ENCODE measurements at places on chromosomes 7 and 10.

DNA sequence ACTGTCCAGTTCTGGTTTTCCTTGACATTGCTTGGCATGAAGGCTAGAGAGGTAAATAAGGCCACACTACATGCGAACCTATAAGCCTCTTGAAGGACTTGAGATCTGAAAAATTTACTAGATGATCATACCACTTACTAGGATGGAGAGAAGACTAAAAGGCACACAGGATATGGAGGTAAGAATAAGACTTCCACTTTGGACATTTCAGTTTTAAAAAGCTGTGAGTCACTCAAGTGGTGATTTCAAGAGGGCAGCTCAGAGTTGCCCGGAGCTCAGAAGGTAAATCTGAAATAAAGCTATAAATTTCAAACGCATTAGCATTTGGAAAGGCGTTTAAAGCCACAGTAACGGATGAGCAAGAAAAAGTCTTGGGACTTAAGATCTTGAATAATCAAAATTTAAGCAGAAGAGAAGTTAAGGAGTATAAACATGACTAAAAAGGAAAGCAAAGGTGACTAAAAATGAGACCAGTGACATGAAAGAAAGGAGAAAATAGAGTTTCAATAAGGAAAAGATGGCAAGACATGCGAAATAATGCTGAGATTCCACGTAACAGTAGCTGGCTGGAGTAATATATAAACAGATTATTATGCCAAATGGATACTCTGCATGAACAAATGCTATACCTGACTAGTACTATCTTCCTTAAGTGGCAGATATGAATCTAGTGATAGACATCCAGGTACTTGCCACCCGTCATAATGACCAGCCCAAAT lies 68.3 kb downstream of the SNX13 start:
- no peak for DNase-seq

- no peak for DNase-seq
Observed at GRCh38 chr7:18762189-18762588, 266.6 kb downstream of the HDAC9 start.

- peak; percentile 3 for DNase-seq
Observed at GRCh38 chr7:38881947-38882684, 26.9 kb downstream of the VPS41 start.

DNA sequence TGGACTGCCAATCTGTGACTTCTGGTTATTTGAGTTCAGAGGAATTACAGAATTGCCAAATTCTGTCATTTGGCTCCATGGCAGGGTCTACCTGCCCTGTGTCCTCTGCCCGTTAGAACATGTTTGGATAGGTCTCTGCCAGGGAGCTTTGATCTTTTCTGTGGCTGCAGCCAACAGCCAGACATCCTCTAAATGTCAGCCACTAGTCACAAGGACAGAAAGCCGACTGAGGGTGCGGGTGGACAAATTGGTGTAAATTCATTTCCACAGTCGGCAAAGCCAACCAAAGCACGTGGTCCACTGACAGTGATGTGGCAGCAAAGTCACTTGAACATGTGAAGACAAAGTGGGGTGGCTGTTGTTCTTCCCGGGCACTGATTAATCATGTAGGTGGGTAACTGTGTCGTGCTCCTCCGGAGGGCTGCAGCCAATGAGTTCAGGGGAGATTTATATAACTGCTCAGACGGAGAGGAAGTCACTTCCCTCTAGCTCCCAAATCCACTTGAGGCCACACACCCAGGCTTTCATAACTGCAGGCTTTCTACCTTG lies 26.7 kb upstream of the CAMK1D start:
- no peak for DNase-seq

GRCh38 chr7:5217851-5218331 lies 27.9 kb downstream of the WIPI2 start:
- no peak for DNase-seq

DNA sequence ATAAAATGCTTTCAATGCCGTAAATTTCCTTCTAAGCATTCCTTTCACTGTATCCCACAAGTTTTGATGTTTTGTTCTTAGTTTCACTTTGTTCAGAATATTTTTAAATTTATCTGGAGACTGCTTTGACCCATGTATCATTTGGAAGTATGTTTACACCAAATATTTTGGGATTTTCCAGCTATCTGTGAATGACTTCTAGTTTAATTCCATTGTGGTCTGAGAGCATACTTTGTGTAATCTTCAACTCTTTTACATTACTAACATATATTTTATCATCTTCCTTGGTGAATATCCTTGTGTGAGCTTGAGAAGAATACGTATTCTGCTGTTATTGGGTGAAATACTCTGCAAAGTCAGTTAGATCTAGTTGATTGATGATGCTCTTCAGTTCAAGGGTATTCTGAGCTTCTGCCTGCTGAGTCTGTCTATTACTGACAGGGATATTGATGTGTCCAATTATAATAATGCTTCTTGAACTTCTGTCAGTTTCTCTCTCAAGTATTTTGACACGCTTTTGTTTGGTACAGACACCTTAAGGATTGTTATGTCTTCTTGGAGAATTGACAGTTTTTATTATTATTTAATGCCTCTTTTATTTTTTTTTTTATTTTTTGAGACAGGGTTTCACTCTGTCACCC lies 31.6 kb downstream of the MKLN1 start:
- DNase-seq = no peak

GRCh38 chr10:71127773-71128172 lies 84.6 kb upstream of the UNC5B start:
- DNase-seq = no peak

DNA sequence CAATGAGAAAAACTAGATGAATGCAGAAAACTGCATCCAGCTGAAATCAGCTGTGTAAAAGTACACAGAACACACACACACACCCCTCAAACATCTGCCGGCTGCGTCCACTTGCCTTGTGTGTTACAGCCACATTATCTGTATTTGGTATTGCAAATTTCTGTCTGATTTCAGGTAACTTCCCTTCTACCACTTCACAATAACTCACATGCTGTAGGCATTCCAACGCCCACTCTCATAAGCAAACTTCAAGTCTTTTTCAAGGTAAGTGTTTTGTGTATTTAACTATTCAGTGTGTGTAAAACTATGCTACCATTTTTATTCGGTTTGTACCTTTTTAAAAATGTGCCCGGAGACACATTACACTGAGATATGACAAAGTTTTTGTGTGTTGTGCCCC lies 594.2 kb downstream of the SORCS1 start:
- DNase-seq = no peak

DNA sequence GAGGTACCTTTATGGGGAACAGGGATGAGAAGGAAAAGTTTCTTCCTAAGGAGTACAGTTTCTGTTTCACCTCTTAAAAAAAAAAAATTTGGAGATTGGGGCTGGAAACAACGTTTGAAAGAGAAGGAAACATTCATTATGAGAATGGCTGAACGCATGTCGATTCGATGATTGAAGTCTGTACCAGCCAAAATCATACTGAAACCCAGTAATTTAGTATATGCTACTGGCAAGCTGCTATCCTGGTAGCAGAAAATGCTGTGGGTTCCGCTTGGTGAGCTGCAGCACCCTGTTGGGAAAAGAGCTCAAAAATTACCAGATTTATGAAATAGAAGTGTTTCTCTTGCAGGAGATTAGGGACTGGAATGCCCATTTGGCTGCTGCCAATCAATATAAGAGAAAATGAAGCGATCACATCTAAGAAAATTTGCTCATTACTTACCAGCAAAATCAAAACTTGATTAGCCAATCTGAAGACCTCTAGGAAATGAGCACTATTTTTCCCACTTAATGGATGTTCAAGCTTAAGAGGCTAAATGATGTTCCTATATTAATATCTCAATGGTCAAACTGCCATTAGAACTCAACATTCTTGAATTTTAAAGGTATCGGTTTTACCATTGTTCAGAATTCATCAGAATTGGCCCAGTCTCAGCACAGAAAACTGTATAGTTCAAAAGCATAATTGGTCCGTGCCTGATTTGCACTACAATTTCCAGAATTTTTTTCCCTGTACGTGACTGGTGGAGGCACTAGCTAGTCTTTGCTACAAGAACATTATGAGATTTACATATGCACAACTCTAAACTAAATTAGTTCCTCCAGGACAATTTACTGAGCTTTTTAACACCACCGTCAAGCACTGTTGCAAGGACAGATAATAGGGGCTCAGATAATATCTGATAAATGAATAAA lies 1.2 kb upstream of the ITGB1 start:
- peak; percentile 19 for DNase-seq

- DNase-seq = no peak
Observed at GRCh38 chr10:77620731-77621130, 16.9 kb downstream of the KCNMA1 start.

GRCh38 chr7:47513741-47514241 lies 68.1 kb downstream of the TNS3 start:
- no peak for DNase-seq

- DNase-seq = no peak
Observed at GRCh38 chr7:151814400-151815009, 62.4 kb downstream of the PRKAG2 start.

DNA sequence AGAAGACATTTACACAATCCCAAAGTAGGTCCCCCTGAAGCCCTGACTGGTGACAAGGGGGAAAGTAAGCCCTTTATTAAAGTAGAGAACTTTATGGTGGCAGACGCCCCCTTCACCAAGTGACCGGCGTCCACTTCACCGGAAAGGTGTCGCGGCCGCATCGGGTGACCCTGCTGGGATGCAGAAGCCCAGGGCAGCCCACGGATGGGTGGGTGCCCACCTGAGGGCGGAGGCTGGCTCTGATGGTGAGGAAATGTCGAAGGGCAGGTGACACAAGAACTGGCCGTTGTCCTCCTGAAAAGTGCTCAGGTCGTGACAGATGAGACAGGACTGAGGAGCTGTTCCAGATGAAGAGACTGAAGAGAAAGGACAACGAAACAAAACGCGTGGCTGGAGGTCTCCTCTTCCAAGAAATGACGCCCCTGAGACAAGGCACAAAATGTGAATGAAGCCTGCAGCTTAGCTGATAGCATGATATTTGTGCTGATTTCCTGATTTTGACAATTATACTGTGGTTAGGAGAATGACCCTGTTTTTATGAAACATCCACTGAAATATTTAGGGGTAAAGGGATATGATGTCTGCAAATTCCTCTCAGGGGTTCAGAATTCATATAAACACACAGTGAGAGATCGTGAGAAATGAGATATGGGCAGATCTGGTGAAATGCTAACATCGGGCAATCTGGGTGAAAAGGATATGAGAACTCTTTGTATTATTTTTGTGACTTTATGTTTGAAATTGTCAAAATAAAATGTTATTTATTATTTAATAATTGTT lies 123.9 kb downstream of the PRKAG2 start:
- DNase-seq = no peak

DNA sequence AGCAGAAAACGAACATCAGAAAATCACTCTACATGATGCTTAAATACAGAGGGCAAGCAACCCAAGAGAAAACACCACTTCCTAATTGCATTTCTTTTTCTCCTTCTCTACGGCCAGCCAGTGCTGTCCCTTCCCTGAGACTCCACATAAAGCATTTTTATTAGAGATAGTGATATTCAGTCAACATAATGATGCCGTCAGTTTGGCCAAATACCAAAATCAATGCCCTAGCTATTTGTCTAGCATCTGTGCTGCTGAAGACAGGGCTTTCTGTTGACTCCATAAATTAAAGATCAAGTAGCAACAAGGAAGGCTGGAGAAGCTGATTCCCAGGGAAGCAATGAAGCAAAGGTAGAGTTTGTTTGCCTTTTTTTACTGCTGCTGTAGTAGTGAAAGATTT lies 1024.9 kb downstream of the REEP3 start:
- no peak for DNase-seq

DNA sequence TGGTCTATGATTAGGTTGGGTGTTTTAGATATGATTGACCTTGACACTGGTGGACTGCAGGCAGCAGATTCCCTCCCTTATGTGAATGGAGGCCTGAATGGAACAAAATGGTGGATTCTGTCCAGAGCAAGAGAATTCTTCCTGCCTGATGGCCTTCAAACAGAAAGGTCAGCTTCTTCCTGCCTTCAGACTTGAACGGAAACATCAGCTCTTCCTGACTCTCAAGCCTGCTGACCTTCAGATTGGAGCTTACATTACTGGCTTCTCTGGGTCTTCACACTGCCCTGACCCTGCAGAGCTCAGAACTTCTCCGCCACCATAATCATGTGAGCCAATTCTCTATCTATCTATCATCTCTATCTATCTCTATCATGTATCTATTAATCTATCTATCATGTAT lies 111.6 kb downstream of the RAMP3 start:
- no peak for DNase-seq

GRCh38 chr7:114303301-114303700 lies 111.3 kb upstream of the FOXP2 start:
- no peak for DNase-seq

GRCh38 chr10:69734797-69735468 lies 66.8 kb upstream of the COL13A1 start:
- DNase-seq = peak; percentile 8

DNA sequence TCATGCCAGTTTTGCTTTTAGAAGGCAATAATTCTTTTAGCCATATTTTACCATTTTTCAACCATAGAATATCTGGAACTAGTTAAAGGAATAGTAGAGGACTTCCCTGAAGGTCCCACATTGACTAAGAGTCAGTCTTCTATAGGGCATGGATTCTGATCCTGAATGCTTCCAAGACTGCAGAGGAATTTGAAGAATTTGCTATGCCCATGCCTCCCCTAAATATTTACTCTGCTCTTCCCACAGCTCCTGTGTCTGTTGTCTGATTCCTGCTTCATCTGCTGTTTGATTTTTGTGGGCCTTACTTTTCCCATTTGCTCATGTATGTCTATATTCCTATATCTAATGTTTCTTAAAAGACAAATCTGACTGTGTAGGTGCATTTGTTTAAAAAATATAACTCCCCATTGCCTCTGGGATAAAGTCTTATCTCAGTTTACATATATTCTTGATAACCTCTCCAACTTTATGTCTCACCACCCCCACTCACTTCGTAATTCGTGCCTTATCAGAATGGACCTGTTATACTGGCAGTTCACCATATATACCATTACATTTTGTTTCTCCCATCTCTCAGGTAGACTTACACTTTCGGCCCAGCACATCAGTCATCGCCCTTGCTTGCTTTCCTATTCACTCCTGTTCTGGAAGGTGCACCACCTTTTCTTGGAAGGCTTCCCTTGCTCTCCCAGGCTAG lies 33.9 kb downstream of the LRRC4 start:
- no peak for DNase-seq

DNA sequence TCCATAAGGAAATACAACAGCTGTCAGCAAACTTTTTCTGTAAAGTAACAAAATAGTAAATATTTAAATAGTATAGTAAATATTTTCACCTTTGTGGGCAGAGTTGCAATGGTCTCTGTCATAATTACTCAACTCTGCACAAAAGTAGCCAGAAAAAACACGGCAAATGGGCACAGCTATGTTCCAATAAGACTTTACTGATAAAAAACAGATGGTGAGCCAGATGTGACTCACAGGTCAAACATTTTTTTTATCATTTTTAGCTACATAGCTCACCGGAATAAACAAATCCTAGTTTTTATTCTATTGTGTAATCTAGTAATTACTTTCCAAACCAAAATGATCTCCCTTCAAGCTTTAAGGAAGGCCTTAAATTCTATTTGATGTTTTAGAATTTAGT lies 55.3 kb downstream of the NCAPG2 start:
- DNase-seq = no peak

DNA sequence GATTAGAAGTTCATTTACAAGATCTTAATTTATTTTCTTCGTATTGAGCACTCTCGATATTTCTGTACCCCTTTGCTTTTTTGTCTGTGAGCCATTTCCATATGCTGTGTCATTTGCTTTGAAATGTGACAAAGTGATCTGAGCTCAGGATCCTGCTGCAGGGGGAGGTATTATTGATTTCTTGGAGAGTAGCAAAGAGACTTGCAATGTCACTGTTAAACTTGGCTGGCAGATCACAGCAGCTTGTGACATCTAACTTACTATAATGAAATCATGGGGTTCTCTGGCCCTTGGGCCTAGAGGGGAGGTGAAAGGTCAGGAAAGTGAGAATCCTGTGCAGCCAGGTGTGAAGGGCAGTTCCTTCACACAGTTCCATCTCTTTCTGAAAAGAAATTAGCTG lies 923.4 kb downstream of the REEP3 start:
- no peak for DNase-seq
